DMS 273 treated with DMSO at 0.1 percent for 48 hours (cell line): ENCODE measurements at places on chromosomes 11 and 22.

GRCh38 chr11:31815711-31816467 lies 4.8 kb upstream of the PAX6 start:
- no peak for DNase-seq

DNA sequence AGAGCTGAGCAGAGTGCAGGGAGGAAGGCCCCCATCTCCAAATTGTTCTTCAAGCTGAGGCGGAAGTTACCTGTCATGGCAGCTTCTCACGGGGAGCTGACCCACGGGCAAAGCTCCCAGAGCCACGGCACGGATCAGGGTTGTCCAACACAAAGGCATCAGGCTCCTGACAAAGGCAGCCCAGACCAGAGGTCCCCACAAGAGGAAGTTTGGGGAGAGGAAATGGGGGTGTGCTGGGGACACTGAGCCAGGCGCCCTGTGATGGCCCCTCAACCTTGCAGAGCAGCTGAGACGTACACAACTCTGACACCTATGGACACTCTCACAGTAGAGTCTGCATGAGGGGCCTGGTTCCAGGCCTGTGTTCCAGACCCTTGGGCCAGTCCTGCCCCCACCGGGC lies 95.6 kb downstream of the CTTN start:
- no peak for DNase-seq

- DNase-seq = no peak
Measured at GRCh38 chr22:49601614-49602321, 225.9 kb downstream of the BRD1 start.

- no peak for DNase-seq
Measured at GRCh38 chr11:115920092-115920461, 415.9 kb upstream of the CADM1 start.

GRCh38 chr22:39183991-39184585 lies 31.6 kb upstream of the CBX7 start:
- peak; percentile 53 for DNase-seq

DNA sequence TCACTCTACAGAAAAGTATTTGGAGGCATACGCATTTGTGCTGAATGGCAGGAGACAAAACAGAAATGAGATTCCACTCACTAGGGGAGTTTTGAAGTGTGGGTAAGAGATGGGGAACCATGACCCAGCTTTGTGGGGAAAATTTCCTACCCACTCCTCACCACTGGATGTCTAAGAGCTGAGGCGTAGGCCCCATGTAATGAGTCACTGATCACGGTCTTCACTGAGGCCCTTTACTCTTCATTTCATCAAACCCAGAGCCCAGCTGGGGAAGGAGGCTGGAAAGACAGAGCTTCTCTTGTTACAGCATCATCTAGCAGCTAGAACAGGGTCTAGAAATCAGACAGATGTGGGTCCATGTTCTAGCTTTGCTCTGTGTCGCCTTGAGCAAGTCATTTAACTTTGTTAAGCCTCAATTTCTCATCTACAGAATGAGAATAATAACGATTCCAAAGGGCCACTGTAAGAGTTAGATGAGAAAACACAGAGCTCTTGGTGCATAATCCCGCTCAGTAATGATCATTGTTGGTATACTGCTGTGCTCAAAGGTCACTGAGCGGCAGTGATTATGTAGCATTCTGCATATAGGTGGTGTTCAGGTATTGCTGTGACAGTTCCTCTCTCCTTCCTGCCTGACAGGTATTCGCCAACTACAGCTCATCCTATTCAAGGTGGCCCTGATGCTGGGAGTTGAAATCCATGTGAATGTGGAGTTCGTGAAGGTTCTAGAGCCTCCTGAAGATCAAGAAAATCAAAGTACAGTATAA lies 97.2 kb downstream of the MICAL2 start:
- DNase-seq = no peak

DNA sequence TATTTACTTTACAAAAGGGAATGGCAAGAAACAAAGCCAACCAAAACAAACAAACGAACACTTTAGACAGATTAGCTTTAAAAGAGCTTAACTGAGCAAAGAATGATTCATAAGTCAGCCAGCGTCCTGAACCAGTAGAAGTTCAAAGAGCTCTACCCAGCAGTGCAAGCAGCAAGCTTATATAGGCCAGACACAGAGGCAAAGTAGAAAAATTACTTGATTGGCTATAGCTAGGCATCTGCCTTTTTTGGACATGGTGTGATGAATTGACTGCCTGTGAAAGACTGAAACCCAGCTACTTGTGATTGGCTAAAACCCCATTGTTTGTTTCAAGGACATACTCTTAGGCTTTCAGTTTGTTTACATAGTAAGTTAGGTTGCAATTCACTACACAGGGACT lies 2120.0 kb upstream of the RAG2 start:
- DNase-seq = no peak

- DNase-seq = no peak
Measured at GRCh38 chr11:8180469-8180868, 11.6 kb upstream of the RIC3 start.

GRCh38 chr11:35174666-35175065 lies 35.7 kb downstream of the CD44 start:
- no peak for DNase-seq

GRCh38 chr22:38863531-38864131 lies 8.4 kb downstream of the CBX6 start:
- DNase-seq = no peak

DNA sequence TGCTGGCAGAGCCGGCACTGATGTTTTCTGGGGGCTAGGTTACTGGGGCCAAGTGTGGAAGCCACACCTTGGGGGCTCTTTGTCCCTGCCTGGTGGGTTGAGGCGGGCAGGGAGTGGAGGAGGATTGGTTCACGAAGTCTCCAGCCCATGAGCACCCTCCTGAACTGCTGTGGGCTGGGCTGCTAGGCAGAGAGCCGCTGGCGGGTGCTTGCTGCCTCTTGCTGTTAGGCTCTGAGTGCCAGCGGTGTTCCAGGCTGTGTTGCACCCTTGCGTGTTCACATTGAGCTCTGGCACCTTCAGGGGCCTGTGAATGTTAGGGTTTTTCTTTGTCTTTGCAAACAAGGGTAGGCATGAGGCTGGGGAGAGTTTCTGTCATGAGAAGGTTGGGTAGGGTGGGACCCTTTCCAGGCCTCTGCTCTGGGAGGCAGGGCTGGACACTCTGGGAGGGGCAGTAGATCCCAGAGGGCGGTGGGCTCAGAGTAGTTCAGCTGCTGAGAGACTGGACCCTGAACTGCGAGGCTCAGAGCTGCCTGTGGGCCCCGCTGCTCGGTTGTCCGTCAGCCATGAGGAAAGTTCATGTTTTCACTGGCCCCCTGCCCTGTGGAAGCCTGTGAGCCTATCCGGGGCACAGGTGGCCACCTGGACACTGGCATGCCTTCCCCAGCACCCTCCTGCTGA lies 24.0 kb upstream of the TMEM191C start:
- no peak for DNase-seq

DNA sequence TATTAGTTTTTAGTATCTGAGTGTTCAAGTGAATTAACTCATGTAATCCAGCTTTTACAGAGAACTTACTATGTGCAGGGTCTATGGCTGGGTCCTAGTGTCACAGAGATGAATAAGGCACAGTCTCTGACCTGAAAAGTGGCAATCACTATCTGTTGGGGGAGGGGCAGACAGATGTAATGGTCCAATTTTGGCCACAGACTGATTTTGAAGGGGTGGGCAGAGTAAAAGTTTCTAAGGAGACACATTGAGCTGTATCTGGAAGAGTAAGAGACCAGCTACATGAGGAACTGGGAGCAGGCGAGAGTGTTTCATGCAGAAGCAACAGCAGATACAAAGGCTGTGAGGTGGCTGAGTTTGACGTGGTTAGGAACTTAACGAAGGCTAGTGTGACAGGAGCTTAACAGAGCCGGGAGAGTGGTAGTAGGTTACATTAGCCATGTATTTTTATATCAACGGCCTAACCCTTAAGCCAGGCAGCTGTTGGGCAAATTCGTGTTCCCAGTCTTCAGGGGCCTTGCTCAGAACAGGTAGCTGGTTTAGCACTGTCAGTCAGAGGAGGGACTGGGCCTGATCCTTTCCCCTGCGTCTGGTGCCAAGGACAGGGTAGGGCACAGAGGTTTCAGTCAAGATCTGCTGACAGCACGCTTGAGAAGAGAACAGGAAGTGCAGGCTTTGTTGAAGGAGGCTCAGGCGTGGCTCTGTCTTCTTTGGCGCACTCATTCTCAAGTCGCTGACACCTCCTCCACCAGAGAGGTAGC lies 1.4 kb upstream of the STIM1 start:
- no peak for DNase-seq

GRCh38 chr11:32821917-32822560 lies 7.7 kb upstream of the PRRG4 start:
- DNase-seq = no peak

DNA sequence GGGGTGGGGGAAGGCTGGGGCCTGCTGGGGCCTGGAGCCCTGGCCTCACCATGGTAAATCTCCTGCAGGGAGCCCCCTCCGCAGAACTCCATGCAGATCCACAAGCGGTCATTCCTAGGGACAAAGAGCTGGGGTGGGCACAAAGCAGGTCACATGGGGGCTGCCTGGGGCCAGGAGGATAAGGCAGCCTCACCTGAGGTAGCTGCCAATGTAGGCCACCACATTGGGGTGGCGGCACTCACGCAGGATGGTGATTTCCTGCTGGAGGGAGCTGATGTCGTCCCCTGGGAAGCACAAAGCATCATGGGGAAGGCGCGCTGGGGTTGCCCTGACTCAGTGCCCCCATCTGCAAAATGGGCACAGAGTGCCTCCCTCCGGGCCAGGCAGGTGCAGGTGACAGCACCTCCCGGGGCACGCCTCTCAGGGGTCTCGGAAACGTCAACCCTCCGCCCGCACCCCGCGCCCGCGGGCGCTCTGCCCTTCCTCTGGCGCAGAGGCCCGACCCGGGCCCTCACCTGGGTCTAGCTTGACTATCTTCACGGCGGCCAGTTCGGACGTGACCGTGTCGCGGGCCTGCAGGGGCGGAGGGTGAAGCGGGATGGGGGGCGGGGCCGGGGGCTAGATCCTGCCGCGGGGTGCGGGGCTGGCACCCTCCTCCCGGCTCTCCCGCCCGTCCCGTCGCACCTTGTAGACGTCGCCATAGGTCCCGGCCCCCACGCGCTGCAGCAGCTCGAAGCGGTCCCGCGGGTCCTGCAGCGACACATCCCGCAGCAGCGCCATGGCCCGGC lies 450 bp downstream of the MAP4K2 start:
- DNase-seq = no peak
